ENCODE measurements at places on chromosomes 4 and X. TPM values are rescaled to one million over a fixed set of nuclear protein-coding genes. Genes with fewer than 3 reads are reported as not detected.

The TLL1 gene
- not detected for total RNA-seq

The HHIP gene
- not detected for total RNA-seq

The NKAP gene
- total RNA-seq: 13.4 TPM

The PRR32 gene
- total RNA-seq: not detected

The VEGFC gene
- not detected for total RNA-seq

The MAGEA8 gene
- total RNA-seq: not detected

The SPP1 gene
- total RNA-seq: 21.6 TPM

The ARHGAP6 gene
- total RNA-seq: not detected

The GPR143 gene
- total RNA-seq: not detected

The RPS6KA6 gene
- total RNA-seq: not detected

The CCDC149 gene
- 0.45 TPM for total RNA-seq

The COX7B2 gene
- not detected for total RNA-seq

The WDR45 gene
- 57.9 TPM for total RNA-seq

The TIGD2 gene
- 5.1 TPM for total RNA-seq

The EDA gene
- total RNA-seq: 2.7 TPM

The SPIN2A gene
- total RNA-seq: 1.2 TPM

The MTMR8 gene
- total RNA-seq: 9.2 TPM

The SORBS2 gene
- total RNA-seq: not detected

The NXF2B gene
- total RNA-seq: not detected

The GAGE2A gene
- not detected for total RNA-seq

The CDX4 gene
- not detected for total RNA-seq

The NPY1R gene
- not detected for total RNA-seq

The SSX3 gene
- total RNA-seq: not detected

The PALLD gene
- 0.76 TPM for total RNA-seq

The GPR50 gene
- not detected for total RNA-seq

The CXCL1 gene
- not detected for total RNA-seq

The PLP1 gene
- not detected for total RNA-seq

The CXCL10 gene
- not detected for total RNA-seq

The GLRA2 gene
- not detected for total RNA-seq

The ZCCHC18 gene
- 2.5 TPM for total RNA-seq

The CYBB gene
- 223 TPM for total RNA-seq

The FAM47A gene
- not detected for total RNA-seq

The SH3TC1 gene
- 46.2 TPM for total RNA-seq

The ARX gene
- not detected for total RNA-seq

The NR3C2 gene
- total RNA-seq: 49.3 TPM
